Fibroblast of skin of left quadriceps (primary cell): ENCODE measurements at places on chromosomes 13 and 19.

DNA sequence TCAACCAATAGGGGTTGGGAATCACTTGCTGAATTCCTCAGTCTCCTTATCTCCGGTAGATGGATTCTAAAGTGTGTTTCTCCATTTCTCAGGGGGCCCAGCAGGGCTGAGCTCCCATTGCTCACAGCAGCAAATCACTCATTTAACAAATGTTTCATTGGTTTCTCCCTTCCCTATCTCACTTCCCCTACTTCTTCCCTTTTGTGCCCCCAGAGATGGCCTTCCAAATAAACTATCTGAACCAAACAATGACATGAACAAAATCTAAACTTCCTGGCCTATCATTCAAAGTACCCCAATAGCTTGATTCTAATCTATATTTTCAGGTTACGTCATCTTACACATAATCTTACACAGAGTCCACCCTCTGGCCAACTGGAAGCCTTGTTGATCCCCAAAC, 60.4 kb downstream of the DLEU7 start:
- no peak for DNase-seq

DNA sequence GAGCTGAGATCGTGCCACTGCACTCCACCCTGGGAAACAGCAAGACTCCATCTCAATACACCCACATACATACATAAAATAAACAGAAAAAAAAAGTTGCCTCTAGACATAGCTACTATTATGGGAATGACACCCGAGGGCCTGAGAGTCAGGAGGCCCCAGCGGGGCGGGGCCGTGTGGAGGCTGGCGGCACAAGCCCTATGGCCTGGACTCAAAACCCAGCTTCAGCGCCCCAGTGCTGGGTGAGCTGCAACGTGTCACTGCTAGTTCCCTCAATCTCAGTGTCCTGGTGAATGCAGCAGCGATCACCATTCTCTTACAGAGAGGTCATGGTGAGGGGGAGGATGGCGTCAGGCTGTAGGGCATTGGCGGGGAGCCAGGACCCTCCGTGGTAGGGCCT, 9.2 kb upstream of the ZSCAN1 start:
- DNase-seq: no peak

GRCh38 chr13:109427148-109427547, 359.2 kb downstream of the IRS2 start:
- no peak for DNase-seq

- DNase-seq: peak; percentile 32
Measured at GRCh38 chr13:76822698-76823267, 63.4 kb downstream of the KCTD12 start.

GRCh38 chr19:35088131-35088913, 27.3 kb upstream of the FXYD3 start:
- DNase-seq: peak; percentile 69

DNA sequence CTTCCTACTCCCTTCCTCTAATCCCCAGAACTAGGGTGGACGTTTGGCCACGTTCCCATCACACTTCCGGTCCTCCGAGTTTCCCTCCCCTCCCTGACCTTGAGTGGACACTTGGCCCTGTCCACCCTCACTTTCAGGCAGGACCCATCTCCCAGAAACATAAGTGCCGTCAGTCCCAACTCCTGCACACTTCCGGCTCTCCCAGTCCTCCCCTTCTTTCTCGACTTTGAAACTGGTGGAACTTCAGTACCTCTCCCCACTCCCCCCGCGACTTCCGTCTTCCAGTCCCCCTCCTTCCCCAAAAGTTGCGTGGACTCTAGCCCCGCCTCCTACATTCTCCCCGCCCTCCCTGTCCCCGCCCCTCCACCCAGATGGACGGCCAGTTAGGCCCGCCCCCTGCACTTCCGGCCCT, 278 bp upstream of the ZNF274 start:
- no peak for DNase-seq

GRCh38 chr13:43698758-43699157, 88.0 kb downstream of the ENOX1 start:
- DNase-seq: peak; percentile 25

- peak; percentile 16 for DNase-seq
Measured at GRCh38 chr13:53200498-53201453, 172.2 kb downstream of the OLFM4 start.

DNA sequence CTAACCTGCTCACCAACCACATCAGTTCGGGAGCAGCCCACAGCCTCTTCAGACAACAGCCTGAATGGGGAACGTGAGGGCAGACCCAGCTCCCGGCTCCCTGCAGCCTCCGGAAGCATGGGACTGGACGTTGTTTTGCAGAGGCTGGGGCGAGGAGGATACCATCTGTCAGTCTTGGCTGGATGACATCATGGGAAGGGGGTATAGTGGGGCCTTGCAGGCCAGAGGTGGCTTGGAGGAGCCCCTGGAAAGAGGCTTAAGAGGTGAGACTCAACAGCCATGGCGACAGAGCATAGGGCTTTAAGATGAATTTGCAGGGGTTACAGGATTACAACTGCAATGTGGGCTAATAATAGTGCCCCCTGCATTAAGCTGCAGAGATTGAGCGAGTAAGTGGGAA, 1.5 kb downstream of the FXYD3 start:
- DNase-seq: no peak

- peak; percentile 44 for DNase-seq
Measured at GRCh38 chr13:114311908-114312307, 2.4 kb upstream of the CHAMP1 start.

- DNase-seq: no peak
Measured at GRCh38 chr19:4369888-4370260, 26.5 kb downstream of the MPND start.

DNA sequence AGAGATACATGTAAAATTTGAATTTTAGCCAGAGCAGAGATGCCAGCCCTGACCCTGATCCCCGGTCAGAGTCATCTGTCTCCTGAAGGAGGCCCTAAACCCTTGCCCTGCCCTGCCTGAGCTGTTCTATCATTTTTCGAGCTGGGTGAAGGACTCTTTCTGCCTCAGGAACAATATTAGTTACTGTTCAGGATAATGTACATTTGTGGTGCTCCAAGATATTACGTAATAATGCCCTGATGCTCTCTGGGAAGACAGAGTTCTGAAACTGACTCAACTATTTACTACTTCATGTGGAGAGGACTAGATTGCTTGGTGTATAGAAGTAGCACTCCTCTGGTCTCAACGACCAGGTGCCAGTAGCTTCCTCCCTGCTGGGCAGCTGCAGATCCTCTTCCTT, 37.9 kb upstream of the UBL3 start:
- DNase-seq: no peak

DNA sequence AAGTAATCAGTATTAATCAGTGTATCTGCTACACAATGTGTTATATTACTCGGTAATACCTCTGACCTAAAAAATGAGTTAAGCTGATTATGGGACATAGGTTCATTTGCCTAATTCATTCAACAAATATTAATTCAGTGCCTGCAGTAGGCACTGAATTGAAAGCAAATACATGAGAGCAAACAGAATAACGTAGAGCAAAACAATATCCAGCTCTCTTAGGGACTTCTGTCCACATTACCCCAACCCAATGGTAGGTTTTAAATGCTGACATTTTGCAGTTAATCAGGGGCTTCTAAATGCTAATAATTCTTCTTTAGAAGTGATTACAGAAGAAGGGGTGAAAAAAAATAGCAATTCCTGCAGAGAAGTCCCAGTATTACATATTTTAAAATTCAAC, 4.9 kb downstream of the RCBTB2 start:
- DNase-seq: no peak

- no peak for DNase-seq
Measured at GRCh38 chr19:49186108-49186507, 28.5 kb downstream of the TRPM4 start.
